ENCODE measurements at places on chromosomes 13 and 19.
A peak's percentile ranks its signal among the peaks of the same experiment; 100 is the strongest.

- DNase-seq: no peak
Observed at GRCh38 chr13:71171740-71172139, 695.3 kb downstream of the DACH1 start.

GRCh38 chr13:80131204-80131603 lies 209.7 kb downstream of the SPRY2 start:
- DNase-seq: no peak

GRCh38 chr13:77002590-77003190 lies 10.8 kb downstream of the CLN5 start:
- DNase-seq: no peak

DNA sequence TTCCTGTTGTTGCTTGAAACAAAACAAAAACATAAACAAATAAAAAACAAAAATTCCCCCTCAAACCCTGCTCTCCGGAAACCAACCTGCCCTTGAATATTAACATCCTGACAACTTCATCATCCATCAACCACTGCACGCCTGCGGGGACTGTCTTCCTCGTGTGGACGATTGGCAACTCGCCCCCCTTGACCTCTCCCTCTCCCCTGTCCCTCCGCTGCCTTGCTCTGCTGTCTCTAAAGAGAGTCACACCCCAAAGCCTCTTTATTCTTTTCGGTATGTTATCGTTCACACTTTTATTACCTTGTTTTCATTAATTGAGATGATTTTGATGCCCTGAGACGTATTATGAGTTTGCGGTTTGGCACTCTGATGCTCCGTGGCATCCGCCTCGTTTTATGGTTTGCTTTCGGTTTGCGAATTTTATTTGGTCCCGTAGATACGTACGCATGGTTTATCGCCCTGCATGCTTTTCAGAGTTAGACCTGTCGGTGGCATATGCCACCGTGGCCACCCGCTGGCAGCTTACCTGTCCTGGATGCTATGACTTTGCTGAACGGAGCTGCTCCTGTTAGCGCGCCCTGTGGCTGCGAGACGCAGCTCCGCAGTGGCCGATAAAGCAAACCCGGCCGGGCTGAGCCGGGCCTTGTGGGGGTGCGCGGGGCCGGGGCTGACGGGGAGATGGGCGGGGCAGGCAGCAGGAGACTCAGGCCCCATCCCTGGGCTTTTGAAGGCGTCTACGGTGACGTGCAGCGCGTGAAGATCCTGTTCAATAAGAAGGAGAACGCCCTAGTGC lies 10.6 kb downstream of the PTBP1 start:
- DNase-seq: no peak

GRCh38 chr13:21055511-21056045 lies 5.8 kb downstream of the LATS2 start:
- DNase-seq: no peak

DNA sequence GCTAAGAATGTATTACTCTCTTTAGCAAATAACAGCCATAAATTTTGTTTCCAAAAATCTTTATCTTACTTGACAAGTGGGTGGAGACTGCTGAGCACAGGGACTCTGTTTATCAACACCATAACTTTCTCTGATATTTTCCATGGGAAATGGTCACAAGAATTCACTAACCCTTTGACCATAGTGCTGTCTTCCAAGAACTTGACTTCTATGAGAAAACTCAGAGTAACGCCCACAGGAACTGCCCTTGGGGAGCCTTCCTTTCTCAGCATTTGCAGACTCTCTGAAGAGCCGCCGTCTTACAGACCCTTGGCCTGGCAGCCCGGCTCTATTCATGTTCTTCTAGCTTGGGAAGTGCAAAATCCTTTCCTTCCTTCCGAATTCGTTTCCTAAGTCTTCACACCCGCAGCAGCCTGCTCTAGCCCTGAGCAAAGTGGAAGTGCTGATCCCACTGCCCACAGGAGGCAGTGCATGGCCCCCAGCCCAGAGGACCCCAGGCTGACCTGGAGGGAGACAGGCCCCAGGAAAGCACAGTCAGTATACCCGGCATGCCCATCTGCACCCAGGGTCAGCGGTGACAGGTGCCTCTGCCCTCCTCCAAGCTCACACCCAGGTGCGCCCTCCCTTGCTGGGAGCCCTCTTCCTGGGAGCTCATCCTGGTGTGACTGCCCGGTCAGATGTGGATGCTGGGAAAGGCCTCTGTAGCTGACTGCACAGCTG lies 10.2 kb downstream of the GAS6 start:
- DNase-seq: no peak

GRCh38 chr19:4669723-4670480 lies at the start of gene MYDGF:
Gene MYDGF, minus strand, starts transcription at chr19:4670342. Its CDS starts 8 bp downstream, at chr19:4670334.
- DNase-seq: peak; percentile 97

- no peak for DNase-seq
Observed at GRCh38 chr13:27765650-27766049, 26.6 kb upstream of the GSX1 start.

Measured in stimulated activated naive CD8-positive, alpha-beta T cell treated with anti-CD3 and anti-CD28 coated beads, Interleukin-15, Interleukin-2, amounts not matched to agents 100 U/mL and 50 U/mL, for 24 hours (primary cell).